NCI-H1930 (cell line): ENCODE measurements at places on chromosomes 6 and 20.

DNA sequence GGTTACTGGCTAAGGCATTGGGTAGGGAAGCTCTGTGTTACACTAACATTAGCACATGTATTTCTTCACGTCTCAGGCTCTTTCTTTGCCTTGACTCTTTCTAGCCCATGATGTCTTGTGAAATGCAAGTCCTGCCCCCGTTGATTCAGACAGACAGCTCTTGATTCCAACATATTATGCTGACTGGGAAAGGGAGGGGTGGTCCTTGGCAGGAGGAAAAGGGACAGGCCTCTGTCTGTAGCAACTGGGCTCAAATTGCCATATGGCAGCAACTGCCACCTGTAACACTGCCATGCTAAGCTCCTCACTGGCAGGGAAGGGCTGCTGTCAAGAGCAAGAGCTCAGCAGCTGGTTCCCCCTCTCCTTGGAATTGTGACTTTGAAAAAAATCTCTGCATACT, 5.7 kb upstream of the KCNK15 start:
- DNase-seq: no peak

GRCh38 chr20:18886756-18887155, 73.2 kb downstream of the SCP2D1 start:
- DNase-seq: no peak

DNA sequence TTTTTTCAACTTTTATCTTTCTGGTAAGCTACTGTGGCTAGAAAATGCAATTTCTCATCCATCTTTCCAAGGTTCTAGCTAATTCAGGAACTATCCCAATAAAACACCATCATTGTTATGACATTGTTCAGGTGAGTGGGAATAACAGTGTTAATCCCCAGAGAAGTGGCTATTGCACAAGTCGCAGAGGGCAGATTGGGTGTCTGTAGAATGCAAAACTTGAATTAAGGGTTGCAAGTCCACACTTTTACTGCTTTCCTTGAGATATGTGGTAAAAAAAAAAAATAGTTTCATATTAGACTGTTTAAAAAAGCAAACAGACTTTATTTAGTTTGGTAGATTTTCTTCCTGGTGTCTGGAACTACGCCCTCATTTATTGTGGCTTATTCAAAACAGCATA, 41.1 kb upstream of the PRDM1 start:
- DNase-seq: no peak

DNA sequence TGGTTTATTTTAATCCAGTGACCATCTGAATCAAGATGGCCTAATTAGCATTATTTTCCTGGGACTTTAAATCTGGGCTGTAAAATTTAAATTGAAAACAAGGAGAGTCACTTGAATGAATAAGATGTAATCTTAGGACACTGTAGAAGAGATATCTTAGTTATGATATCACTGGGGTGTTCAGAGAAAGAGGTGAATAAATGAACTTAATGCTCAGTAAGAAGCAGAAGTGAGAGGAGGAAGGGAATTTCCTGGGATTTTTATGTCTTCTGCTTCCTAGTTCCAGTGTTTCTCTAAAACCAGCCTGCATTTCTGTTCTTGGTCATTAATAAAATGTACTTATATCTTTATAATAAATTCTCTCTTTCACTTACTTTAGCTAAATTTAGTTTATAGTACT, 136.8 kb upstream of the PTPRK start:
- no peak for DNase-seq

DNA sequence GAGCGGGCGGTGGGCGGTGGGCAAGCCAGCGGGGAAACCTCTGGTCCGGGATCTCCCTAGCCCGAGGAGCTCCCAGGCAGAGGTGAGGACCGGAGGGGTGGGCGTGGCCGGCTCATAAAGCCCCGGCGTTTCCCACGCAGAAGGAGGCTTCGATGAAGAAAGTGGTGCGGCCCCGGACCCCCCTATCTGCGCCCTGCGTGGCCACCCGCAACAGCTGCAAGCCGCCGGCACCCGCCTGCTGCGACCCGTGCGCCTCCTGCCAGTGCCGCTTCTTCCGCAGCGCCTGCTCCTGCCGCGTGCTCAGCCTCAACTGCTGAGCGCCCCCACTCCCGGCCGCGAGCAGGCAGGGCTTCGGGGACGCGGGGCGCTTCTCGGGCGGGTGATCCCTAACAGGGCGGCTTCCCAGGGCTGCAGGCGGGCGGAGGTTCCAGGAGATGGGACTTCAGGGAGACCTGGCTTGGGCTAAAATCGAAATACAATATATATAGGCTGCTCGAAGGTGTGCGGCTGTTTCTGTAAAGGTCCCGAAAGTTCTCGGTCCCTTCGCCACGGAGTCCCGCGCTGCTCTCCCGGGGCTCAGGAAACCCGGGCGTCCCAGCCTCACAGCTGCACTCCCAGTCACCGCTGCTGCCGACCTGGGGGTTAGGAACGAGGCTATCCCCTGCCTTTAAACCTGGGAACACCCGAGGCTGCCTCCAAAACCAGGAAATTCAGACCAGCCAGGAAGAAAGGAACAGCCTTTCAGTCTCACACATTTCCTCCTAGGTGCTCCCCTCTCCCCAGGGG, 27.8 kb downstream of the ASIP start:
- DNase-seq: no peak

DNA sequence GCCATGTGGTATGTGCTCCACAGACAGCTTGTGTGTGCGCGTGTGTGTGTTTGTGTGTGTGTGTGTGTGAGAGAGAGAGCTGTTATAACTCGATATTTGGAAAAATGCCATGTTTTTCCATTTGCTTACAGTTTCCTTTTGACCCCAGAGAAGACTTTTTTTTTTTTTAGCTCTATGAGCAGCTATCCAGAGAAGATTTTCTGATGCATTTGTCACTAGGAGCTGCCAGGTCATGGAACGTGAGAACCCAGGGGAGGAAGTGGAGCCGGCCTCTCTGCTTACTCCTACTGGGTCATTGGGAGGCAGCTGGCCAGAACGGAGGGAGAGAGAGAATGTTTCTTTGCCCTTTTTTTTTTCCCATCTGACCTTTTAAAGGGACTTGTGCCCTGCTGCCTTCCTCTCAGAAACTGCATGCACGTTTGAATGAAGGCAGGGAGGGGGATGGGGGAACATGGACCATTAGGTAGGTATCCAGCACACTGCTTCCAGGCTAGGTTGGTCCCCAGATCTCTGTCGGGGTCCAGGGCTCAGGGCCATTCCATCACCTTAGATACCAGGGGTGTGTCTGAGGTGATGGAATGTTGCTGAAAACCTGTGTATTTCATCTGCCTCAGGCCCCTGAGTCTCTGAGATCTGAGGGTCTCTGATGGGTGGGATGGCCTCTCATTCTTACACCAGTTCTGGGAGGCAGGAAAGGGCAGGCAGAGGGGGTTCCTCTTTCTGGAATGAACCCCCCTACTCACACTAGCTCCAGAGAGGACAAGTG, 11.2 kb upstream of the MRPS18A start:
- DNase-seq: no peak

GRCh38 chr20:50992733-50993457, 30.0 kb downstream of the KCNG1 start:
- DNase-seq: peak; percentile 36

GRCh38 chr6:131519670-131520436, 53.2 kb upstream of the ARG1 start:
- no peak for DNase-seq

- no peak for DNase-seq
Measured at GRCh38 chr20:34998331-34998950, 42.8 kb downstream of the MYH7B start.

- no peak for DNase-seq
Measured at GRCh38 chr6:7823552-7823951, 87.0 kb downstream of the TXNDC5 start.

- no peak for DNase-seq
Measured at GRCh38 chr6:79631693-79632172, 604 bp downstream of the SH3BGRL2 start.

GRCh38 chr20:32521780-32522525, 63.2 kb downstream of the NOL4L start:
- peak; percentile 64 for DNase-seq

DNA sequence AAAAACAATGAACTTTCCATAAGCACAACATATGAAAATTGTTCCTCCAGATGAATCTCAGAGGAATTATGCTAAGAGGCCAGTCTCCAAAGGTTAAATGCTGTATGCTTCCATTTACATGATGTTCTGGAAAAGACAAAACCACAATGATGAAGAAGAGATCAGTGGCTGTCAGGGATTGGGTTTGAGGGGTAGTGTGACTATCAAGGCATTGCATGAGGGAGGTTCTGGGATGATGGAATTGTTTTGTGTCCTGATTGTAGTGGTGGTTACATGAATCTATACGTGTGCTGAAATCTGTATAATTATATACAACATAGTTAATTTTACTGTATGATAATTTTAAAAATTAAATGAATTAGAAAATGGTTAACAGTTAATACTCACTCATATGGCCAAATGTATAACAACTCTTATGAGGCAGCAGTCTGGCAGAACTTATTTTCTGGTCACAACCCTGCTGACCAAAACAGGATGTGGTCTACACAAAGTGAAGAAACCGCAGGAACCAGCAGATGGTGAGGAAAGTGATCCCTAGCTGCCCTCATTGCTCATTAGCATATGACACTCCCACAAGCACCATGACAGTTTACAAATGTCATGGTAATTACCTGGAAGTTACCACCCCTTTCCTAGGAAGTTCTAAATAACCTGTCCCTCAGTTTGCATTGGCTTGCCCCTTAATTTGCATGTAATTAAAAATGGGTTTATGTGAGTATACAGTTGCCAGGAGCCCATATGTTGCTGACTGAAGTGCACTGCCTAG, 31.9 kb downstream of the NSFL1C start:
- no peak for DNase-seq

DNA sequence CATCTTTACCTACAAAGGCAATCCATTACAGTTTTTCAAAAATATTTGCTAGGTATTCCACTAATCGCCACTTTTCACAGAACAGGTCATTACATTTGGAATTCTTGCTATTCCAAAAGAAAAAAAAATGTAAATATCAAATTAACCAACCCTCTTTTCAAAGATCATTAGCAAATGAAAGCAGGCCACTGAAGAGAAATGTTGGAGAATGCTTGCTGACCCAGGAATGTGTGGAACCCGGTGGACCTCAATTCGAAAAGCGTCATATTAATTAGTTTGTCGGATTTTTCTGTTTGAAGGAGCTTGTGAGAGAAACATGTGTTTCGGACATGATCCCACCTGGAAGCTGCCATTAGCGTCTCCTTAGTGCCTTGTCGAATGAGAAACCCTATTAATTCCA, 27.9 kb upstream of the SERPINB9 start:
- DNase-seq: no peak
